ENCODE measurements at places on chromosomes 3 and 15. TPM values are rescaled to one million over a fixed set of nuclear protein-coding genes. Genes with fewer than 3 reads are reported as not detected.

PLSCR4 gene
- polyA plus RNA-seq, result 10.6 TPM

COL8A1 gene
- polyA plus RNA-seq, result 12.7 TPM

CCR9 gene
- polyA plus RNA-seq, result not detected

CTXN2 gene
- 0.05 TPM for polyA plus RNA-seq

IL5RA gene
- 0.07 TPM for polyA plus RNA-seq

RASGRP1 gene
- polyA plus RNA-seq, result 0.34 TPM

Data from adipose tissue (tissue), 3 donors.